GM19239 (cell line): ENCODE measurements at places on chromosomes 7 and 10.
A peak's percentile ranks its signal among the peaks of the same experiment; 100 is the strongest.

DNA sequence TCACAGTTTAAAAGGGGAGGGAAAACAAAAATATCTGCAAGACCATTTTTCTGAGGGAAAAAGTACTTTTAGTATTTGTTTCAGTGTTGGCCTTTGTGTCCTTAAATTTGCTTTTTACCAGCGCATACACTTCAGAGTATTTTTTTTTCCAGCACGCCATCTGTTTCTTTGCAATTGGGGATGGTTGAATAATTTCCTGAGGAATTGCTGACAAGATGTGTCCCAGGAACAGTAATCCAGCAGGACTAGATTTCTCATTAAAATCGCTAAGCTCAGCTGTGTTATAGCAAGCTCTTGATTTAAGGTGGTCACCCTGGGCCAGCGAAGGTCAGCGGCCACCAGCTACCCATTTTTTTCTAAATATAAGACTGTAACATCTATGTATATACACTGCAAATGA, 156.9 kb upstream of the RHOBTB1 start:
- DNase-seq: no peak

- no peak for DNase-seq
These were observed 153.0 kb downstream of the ATE1 start for GRCh38 chr10:121774813-121775212.

DNA sequence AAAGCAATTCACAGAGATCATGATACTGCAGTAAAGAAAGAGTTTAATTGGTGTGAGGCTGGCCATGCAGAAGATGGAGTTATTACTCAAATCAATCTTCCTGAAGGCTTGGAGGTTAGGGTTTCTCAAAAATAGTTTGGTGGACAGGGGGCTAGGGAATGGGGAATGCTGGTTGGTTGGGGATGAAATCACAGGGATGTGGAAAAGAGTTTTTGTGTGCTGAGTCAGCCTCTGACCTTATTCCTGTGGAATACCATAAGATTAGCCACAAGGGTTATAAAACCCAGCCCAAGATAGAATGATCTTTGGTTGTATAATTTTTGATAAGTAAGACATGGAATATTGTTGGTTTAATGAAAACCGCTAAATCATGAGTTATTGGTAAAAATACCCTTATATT, 764.3 kb downstream of the TYW1 start:
- no peak for DNase-seq

DNA sequence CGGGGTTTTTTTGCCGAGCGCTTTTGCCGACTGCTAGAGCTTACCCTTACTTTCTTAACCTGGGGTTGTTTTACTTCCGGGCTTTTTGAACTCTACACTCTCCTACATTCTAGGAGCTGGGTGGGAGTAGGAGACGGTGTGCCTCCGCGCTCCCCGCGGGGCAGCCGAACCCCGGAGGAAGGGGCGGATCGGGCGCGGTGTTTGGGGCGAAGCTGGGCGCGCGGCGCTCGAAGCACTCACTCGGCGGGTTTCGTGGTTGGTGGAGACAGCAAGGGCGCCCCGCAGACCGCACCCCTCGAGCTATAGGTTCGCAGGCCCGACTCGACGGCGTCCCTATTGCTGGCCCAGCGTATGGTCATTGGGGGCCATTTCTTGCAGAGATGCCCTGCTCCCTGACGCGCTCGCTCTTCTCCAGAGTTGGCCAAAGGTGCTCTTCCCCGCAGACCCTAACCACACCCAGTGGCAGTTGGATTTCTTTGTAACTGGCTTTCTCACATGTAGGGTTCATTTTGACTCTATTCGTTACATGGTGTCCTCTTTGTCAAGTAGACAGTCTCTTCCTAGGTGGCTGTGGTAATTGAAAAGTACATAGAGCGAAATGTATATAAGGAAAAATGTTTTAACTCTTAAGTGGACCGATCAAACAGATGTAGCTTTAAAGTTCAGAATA, 364 bp downstream of the ZNF518A start:
- DNase-seq: peak; percentile 37

DNA sequence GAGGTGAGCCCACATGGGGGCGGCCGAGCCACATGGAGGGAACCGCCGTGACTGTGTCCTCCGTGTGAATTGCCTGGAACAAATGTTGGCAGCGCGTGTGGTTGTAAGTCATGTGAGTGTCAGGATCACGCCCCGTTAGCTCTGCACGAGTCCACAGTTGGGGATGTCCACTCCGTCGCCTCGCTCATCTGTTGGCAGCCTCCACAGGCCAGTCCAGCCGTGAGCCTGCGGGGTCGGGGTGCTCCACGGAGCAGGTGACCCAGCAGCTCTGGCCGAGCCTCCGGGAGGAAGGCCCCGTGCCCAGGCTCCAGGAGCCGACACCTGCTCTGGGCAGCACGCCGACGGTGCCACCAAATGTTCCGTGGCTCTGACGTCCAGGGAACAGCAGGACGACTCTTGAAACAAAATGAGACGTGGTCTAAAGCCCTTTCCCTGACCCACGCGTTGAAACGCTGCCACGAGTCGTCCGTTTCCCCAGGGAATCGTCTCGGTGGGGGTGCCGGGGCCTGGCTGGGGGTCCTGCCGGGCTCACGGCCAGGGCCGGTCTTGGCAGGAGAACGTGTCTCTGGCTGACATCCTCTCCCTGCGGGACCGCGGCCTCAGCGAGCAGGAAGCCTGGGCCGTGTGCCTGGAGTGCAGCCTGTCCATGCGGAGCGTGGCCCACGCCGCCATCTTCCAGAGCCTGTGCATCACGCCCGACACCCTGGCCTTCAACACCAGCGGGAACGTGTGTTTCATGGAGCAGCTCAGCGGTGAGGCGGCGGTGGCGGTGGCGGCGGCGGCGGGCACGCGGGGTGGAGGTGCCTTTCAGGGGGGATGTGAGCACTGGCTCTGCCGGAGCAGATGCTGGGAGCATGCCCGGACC, 7.0 kb downstream of the KNDC1 start:
- no peak for DNase-seq

GRCh38 chr7:92763636-92764423, 72.5 kb downstream of the CDK6 start:
- DNase-seq: no peak

DNA sequence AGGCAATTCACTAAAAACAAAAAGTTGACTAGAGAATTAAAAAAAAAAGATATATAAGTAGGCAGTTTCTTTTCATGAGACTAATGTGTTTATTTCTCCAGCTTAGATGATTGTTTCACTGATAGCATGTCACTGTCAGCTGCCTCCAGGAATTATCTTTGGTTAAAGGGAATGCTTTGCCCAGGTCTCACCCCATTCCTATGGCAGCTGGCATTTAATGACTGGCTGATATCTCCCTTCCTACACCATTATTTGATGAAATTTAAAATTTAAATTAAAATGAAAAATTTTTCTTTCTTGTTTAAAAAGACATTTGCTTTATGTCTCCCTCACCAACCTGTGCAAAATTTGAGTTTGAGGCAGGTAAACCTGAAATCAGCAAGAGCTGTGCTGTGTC, 214.5 kb upstream of the PRSS1 start:
- DNase-seq: no peak

- DNase-seq: no peak
These were observed 509.5 kb downstream of the PLXNA4 start for GRCh38 chr7:132066761-132067171.

DNA sequence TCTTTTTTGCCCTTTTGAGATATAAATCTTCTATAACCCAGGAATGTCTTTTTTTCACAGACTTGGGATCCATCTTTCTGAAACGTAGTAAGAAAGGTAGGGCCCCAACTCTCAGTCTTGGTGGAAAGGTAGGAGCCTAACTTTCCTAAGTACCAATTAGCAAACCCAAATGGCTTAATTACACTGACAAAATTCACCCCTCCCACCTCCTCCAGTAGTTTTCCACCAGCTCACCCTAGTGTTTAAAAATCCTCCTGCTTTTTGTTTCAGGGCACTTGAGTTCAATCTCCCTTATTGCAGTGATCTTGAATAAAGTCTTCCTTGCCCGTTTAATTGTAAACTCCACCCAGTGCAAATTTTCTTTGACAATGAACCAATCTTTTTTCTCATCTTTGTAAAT, 600.0 kb downstream of the PHTF2 start:
- no peak for DNase-seq

DNA sequence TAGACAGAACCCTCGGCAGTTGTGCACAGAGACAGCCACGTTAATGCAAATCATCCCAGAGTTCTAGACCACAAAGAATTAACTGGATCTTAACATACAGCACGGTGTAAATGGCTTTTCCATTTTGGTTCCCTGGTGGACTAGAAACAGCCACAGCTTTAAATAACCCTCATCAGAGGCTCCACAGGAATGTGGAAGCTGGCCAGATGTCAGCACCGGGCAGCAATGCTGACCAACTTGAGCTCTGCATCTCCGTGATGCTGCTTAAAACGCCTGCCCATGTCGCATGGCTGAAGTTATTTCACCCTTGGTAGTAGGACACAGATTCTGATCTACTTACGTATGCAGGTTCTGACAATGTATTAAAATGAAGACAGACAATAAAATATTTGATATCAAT, 24.5 kb downstream of the RSU1 start:
- no peak for DNase-seq

DNA sequence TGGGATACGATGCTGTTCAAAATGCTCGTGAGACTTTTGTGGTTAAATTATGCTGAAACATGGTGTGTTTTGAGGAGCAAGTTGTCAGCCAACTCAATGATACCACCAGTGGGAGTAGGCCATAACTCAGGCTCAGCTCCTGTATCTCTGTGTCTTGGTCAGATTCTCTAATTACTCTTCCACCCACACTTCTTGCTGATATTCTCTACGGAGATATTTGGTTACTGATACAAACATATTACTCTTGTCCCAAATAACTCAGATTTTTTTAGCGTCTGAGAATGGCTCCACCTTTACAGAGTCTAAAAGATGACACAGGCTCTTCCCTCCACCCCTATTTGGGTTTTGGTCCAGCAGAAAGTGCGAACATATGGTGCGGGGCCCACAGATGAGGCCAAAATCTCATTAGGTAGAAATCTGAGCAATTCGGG, 168.9 kb downstream of the PKD1L1 start:
- no peak for DNase-seq

GRCh38 chr7:40306596-40306995, 171.8 kb downstream of the SUGCT start:
- DNase-seq: no peak

DNA sequence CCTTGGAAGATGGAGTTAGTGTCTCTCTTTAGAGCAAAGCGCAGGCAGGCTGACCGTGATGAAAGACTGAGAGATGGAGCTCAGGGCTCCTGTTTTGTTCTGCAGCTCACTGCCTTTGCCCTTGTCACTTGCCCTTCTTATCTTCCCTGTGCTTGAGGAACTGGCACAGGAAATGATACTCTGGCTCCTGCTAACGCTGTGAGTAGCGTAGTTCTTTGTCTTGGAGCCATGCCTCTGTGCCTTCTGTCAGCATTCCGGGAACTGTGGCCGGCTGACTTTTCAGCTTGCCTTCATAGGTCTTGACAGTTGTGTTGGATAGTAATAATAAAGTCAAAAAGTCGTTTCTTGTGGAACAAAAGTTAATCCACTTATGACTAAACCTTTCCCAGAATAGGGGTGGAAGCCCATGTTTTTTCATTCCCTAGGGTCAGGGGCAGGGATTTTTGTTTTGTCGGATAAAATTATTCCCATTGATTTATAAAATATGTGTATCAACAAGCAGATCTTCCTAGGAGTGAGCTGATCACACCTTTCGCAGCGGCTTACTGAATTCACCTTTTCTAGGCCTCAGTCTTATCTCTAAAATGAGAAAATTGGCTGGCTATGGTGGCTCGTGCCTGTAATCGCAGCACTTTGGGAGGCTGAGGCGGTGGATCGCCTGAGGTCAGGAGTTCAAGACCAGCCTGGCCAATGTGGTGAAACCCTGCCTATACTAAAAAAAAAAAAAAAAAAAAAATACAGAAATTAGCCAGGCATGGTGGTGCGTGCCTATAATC, 16.6 kb upstream of the TMEM236 start:
- no peak for DNase-seq

GRCh38 chr10:72622271-72622670, 3.6 kb downstream of the MICU1 start:
- no peak for DNase-seq
